Activated CD4-positive, alpha-beta T cell treated with anti-CD3 and anti-CD28 coated beads, Interleukin-2, amount 10 ng/mL, durations not matched to agents 7 days and 5 days (primary cell): ENCODE measurements at places on chromosomes 5 and 9. TPM values are rescaled to one million over a fixed set of nuclear protein-coding genes. Genes with fewer than 3 reads are reported as not detected.

Gene LYRM7
- 12.0 TPM for total RNA-seq

Gene GPR21
- total RNA-seq: 0.94 TPM

DNA sequence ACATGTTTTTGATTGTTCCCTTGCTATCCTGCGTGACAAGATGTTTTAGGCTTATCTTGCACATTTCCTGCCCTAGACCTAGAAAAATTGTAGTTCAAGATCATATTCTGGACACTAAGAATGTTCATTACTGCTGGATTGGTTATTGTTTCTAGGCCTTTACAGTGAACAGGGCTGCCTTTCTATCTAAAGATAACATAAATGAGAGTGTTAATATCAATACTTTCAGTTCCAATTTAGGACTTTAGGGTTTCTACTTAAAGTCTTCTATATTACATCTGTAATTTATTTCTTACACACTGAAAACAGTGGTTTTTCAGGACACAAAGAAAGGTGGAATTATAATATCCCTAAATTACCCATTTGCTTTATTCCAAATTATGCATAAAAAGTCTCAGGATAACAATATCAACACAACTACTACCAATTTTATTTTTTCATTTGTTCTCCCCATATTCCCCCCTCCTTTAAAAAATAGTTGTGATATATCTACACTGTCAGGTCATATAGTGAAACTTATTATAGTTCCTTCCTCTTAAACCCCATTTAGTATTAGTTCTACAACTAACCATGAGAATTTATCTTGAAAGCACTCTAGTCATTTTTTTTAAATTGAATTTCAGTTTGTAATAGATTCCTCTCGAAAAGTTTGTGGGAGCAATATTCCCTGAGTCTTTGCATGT is 293.9 kb upstream of the RIOK2 start:
- DNase-seq: no peak
- no peak overlapping the region for H3K4me3 ChIP-seq
- H3K27me3 ChIP-seq: no peaks in the 10 kb centered on the region
- no peaks in the 10 kb centered on the region for H3K36me3 ChIP-seq
- H3K27ac ChIP-seq: no peak overlapping the region

- no peaks in the 10 kb centered on the region for H3K27me3 ChIP-seq
- peaks cover 13% of the 10 kb centered on the region for H3K4me1 ChIP-seq
- no peak overlapping the region for H3K27ac ChIP-seq
- peaks cover 1% of the 10 kb centered on the region for H3K36me3 ChIP-seq
- no peak for DNase-seq
Measured at GRCh38 chr9:34170237-34170991, 8.4 kb upstream of the UBAP1 start.

Gene CTXN3
- total RNA-seq: not detected

DNA sequence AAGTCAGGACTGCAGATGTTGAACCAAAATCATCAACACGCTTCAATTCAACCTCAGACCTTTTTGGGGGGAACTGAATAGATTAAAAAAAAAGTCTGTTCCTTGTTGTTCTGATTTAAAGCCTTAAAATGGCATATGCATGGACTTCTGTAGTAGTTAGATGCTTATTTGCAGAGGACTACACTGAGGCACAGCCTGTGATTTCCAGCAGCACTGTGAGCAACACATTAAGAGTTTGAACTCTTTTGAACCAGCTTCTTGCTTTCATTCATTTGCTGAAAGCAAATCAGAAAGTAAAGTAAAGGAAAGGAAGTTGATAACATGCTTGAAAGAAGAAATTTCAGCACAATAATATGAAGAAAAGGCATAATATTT is 60.7 kb upstream of the DMAC1 start:
- H3K36me3 ChIP-seq: no peaks in the 10 kb centered on the region
- no peak overlapping the region for H3K27ac ChIP-seq
- H3K27me3 ChIP-seq: no peaks in the 10 kb centered on the region
- no peak overlapping the region for H3K4me3 ChIP-seq
- DNase-seq: no peak

DNA sequence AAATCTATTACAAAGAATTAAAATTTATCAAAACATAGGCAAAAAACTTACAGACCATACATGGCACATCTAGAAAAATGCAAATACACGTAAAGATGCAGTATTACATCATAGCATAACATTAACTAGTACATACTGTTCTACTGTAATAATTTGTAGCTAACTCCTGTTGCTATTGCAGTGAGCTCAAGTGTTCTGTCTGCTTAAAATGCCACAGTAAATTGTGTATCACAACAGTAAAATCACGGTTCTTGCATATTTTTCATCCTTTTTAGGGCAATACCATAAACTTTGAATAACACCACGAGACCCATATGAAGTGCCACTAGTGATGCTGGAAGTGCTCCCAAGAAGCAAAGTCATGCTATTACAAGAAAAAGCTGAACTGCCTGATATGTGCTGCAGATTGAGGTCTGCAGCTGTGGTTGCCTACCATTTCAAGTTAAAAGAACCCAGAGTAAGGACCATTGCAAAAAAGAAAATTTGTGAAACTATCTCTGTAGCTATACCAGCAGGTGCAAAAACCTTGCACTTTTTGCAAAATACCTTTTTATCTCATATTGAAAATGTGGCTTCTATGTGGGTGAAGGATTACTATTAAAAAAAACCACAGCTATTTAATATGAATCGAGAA is 14.2 kb downstream of the HOMER1 start:
- no peak for DNase-seq
- H3K27ac ChIP-seq: no peak overlapping the region
- no peaks in the 10 kb centered on the region for H3K36me3 ChIP-seq
- no peaks in the 10 kb centered on the region for H3K4me1 ChIP-seq
- no peak overlapping the region for H3K4me3 ChIP-seq

DNA sequence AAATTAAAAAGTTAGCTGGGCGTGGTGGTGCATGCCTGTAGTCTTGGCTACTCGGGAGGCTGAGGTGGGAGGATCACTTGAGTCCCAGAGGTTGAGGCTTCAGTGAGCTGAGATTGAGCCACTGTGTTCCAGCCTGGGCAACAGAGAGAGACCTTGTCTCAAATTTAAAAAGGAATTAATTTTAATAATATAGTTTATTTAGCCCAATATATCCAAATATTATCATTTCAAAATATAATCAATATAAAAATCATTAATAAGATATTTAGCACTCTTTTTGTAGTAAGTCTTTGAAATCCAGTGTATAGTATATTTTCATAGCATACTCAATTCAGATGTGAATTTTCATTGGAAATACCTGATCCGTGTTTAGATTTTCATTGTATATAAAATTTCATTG is 43.2 kb upstream of the ORM1 start:
- H3K36me3 ChIP-seq: no peaks in the 10 kb centered on the region
- no peak overlapping the region for H3K4me3 ChIP-seq
- no peak for DNase-seq
- H3K27ac ChIP-seq: no peak overlapping the region
- no peaks in the 10 kb centered on the region for H3K27me3 ChIP-seq
